Stimulated activated CD8-positive, alpha-beta memory T cell treated with anti-CD3 and anti-CD28 coated beads, Interleukin-2, amount 100 ng/mL, for 1 hour (primary cell): ENCODE measurements at places on chromosomes 2 and 18.

- no peak for DNase-seq
These were observed 59.3 kb upstream of the LRRTM1 start for GRCh38 chr2:80363791-80364349.

GRCh38 chr2:195382186-195382585 is 274.8 kb upstream of the SLC39A10 start:
- no peak for DNase-seq

- no peak for DNase-seq
These were observed 265.2 kb downstream of the TFCP2L1 start for GRCh38 chr2:121019756-121020155.

- DNase-seq = no peak
These were observed 660 bp upstream of the MBP start for GRCh38 chr18:77133051-77133834.

- DNase-seq = no peak
These were observed 5.4 kb upstream of the SATB2 start for GRCh38 chr2:199462956-199463692.

- DNase-seq = no peak
These were observed 445 bp downstream of the PRPF40A start for GRCh38 chr2:152716805-152717227.

GRCh38 chr2:11809586-11810236 is 63.3 kb downstream of the LPIN1 start:
- DNase-seq = no peak

- DNase-seq = no peak
These were observed 179.5 kb upstream of the SLC35G4 start for GRCh38 chr18:11429876-11430275.

GRCh38 chr2:166127217-166128155 is at the start of gene SCN1A:
TSS of gene SCN1A (minus strand) at chr2:166128020. CDS start at chr2:166073621, 54,399 bp downstream.
- no peak for DNase-seq

GRCh38 chr2:189013671-189014448 is 39.7 kb downstream of the COL3A1 start:
- DNase-seq = no peak

DNA sequence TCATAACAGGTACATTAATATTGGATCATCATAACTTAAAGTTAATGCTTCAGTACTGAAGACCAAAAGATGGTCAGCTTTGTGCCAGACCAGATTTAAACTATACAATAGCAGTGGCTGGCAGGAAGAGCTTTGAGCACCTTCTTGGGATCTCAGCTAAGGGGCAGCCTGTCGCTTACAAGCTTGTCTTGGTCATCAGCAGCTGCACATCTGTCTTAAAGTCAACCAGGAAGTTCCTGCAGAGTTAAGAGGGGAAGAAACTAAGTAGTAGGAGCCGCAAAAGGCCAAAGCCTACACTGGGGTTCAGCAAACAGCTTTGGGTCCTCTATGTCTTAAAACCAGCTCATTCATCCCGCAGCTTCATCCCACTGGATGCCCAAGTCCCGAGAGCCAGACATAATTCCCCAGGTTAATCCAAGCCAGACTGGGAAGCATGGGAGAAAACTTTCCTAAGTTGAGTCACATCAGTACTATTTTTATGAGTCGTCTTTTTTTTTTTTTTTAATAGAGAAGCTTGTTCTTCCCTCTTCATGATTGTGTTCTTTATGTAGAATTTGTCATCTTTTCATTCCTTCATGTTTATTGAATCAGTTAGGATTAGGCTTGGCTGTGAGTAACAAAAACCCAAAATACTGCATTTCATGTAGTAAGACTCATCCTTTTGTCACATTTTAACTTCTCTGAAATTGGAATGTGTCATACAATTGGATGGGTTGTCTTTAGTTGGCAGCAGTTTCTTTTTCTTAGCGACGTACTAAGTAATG is 59.3 kb downstream of the SERTAD2 start:
- no peak for DNase-seq

DNA sequence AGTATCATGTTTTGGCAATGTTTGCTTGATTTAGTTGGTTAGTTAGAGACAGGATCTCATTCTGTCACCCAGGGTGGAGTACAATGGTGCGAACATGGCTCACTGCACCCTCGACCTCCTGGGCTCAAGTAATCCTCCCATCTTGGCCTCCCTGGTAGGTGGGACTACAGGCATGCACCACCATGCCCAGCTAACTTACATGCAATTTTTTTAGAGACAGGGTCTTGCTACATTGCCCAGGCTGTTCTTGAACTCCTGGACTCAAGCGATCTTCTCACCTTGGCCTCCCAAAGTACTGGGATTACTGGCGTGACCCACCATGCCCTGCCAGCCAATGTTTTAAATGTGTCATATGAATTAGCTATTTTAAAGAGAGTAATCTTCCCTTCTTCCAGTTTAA is 16.3 kb upstream of the CDKL4 start:
- no peak for DNase-seq

DNA sequence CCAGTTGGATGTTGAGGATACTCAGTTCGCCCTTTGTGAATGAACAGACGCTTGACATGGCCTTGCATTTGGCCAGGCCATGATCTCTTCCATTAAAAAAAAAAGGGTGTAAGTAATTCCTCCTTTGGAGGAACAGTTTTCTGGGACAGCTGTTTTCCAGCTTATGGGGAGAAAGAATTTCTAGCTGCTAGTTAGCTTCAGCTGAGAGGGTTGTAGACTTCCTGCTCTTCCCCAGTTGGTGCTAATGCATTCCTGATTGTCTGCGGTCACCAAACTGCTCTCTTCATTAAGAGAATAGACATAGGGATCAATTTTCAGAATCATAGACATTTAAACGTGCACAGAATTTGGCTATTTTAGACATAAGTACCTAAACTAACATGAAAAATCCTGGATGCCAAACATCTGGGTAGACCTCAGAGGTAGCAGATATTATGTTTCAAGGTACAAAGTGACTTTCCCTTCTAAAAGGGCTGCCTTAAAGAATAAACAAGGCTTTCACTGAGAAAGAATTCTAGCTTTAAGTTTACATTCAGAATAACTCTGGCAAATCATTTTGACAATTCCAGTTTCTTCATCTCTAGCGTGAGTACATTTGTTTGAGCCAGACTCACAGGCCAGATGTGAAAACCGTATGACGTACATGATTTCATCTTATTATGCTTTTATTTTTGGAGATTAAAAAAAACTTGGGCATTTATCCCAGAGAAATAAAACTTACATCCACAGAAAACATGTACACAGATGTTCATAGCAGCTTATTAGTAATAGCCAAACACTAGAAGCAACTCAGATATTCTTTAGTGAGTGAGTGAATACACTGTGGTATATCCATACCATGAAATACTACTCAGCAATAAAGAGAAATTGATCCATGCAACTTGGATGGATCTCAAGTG is 71.2 kb downstream of the MAIP1 start:
- no peak for DNase-seq

DNA sequence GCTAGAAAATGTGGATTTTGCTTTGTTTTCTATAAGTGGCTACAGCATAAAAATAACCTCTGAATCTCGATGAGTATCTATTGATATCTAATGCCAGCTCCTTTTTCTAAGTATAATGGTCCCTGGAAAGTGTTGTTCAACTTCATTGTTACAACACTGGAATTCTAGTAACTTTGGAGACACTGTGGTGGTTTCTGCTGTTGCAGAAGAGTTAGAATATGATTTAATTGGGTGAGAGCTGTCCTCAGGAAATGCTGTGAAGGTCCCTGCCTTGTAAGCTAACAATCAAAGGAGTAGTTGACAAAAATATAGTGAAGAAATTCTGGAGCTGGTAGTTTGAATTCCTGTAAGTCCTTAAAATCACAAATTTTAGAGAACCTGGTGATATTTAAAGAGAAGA is 62.1 kb downstream of the C18orf63 start:
- DNase-seq = no peak

DNA sequence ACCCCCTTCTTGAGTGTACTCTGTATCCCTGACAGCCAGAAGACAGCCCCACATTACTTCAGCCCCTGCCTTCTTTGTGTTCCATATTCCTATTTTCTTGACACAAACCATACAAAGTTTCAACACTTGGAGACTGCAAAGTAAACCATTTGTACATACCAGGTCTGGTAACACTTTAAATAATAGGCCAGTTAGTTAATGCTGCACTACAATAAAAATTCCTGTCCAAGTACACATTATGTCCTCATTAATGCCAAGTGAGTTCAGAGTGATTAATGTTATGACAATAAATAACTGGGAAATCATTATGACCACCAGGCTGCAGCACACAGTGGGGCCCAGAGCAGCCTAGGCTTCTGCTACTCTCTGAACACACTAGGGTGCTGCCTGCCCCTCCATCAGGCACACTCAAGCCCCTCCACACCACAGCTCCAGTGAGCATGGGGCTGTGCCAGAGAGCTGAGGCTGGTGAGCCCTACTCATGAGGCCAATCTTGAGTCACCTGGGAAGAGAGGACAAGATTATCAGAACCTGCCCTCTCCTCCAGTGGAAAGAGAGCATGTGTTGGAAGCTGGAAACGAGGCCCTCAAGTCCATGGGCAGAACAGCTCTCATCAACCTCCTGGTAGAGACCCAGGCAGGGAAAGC is 138.7 kb downstream of the TTC32 start:
- DNase-seq = no peak

DNA sequence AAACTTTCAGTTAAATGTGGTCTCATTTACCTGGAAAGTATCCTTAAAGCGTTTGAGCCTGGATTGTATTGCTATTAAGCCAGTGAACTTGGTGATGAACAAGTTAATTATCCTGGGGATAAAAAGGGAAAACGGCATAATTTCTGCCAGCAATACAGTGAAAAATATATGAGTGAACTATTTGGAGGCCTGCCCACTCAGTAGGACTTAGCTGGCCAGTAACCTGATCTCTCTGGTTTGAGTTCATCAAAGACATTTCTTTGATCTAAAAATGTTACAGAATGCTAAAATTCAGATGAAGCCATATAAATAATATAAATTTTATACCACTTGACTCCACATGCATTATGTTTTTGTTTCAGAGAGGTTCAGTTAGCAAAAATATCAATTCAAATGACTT is 241.1 kb upstream of the VWC2L start:
- DNase-seq = no peak

DNA sequence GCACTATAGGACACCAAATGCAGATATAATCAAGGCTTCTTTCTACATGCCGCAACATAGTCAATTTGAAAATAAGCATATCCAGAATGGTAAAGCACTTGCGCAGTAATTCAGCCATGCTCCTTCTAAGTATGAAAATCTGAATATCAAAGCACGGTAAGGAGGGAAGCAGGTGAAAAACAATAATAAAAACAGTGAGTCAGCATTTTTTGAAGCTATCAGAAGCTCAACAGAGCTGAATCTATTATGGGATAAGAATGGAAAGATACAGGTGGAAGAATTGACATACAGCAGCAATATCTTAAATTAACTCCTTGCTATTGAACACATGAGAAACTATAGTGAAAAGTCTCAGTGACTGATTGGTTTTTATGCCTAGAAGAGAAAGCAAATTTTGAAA is 266.3 kb downstream of the NRXN1 start:
- no peak for DNase-seq
